Activated T-helper 1 cell treated with Interleukin-2 at 50 U/mL for 16 hours (primary cell): ENCODE measurements at places on chromosomes 12 and 14.

GRCh38 chr12:155646-156045 lies 58.3 kb downstream of the SLC6A12 start:
- DNase-seq = no peak

GRCh38 chr12:95413576-95413975 lies 60.4 kb upstream of the METAP2 start:
- no peak for DNase-seq

- no peak for DNase-seq
These were observed 266.9 kb downstream of the KTN1 start for GRCh38 chr14:55846826-55847446.

GRCh38 chr12:109880043-109880931 lies at the start of gene GLTP:
Gene GLTP (minus strand): TSS chr12:109880541. CDS start chr12:109880374, 167 bp downstream.
- peak; percentile 91 for DNase-seq

DNA sequence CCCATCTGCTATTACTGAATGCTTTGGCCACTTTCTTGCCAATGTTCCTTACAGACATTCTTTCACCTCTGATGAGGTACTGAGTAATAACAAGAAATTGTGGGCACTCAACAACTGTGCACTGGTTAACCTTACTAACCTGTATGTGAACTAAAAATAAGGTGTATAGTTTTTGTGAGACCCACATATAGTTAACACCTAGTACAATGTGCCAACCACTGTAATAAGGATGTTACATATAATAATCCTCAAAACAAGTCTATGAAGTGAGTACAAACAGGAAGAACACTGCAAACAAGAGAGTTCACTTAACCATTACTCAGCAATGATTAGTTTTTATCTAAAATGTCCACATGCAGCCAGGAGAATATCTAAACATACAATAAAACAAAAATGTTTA lies 4.5 kb downstream of the DDHD1 start:
- no peak for DNase-seq

DNA sequence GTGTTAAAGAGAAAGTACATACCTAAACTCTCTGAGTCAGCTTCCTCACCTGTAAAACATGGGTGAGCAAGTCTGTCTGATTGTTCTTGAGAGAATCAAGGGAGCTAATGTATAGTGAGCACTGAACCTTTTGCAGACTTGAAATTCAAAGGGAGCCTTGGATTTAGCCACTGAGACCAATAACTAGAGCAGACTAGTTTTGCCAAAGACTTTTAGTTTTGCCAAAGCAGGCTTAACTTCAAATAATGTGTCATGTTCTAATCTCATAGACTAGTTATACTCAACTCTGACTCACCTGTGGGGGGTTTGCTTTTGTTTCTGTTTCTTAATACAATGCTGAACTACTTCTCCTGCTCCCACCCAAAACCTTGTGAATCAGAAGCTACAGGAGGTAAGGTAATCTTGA lies 123.7 kb downstream of the SLC25A21 start:
- DNase-seq = no peak

DNA sequence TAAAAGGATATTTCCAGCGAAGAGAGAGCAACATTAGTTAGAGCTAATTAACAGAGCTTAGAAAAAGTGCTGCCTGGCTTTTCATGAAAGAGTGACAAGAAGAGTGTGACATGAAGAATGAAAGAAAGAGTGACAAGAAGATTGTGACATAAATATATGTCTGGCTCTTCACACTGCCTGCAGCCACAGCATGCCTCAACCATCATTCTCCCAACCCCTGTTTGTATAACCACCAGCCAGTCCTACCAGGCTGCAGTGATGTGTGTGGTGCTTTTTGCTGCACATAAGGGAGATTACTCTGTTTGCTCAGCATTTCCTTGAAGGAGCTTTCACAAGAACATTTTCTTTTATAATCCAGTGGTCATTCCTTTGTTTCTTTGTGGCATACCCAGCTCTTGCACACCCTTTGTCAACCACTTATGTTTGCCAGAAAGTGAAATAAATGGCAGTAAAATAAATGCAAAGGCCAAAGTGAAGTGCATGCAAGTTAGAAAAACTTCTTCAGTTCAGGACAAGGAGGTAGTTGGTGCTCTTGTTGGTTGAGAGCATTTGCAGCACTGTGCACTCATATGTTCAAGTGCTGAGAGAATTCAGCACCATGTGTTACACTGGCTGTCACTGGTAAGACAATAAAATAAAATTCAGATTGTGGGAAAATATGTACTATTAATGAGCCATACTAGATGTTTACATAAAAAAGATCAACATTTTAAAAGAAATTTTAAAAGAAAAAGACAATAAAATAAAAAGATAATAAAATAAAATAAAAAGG lies 50.6 kb downstream of the KIF21A start:
- DNase-seq = no peak

- peak; percentile 80 for DNase-seq
These were observed at the start of gene ZNF268 for GRCh38 chr12:133181238-133181959. Gene ZNF268 (plus strand): TSS chr12:133181495. CDS start chr12:133181998, 503 bp downstream.

DNA sequence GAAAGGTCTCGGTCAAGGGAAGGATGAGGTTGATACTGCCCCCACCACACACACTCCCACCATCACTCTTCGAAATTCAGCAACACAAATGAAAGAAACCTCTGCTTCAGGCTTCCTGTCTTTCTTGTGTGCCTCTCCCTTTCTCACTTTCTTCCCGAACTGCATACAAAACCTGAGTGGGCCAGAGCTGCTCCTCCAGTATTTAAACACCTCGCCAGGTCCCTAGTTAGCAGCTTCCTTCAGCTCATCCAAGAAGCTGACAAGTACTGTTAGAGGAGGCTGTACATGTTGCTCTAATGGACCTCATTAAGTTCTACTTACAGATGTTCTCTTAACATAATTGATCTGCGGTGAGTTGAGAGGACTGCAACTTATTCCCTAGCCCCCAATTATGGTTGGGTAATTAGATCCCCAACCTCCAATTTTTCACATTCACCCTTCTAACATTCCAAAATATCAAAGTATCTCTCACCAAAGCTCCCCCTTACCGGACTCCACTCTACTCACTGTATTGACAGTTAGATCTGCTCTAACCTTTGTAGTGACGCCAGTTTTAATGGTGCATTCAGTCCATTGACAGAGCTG lies 4.1 kb upstream of the LMO3 start:
- DNase-seq = no peak

GRCh38 chr14:95071649-95072280 lies 85.6 kb downstream of the DICER1 start:
- no peak for DNase-seq

- DNase-seq = no peak
These were observed 13.8 kb upstream of the DGLUCY start for GRCh38 chr14:91100102-91100501.

- no peak for DNase-seq
These were observed 51.2 kb downstream of the OTX2 start for GRCh38 chr14:56759094-56759493.
